ENCODE measurements at places on chromosomes 16 and 17. TPM values are rescaled to one million over a fixed set of nuclear protein-coding genes. Genes with fewer than 3 reads are reported as not detected.

The KRT36 gene
- not detected for total RNA-seq

The AMDHD2 gene
- 7.3 TPM for total RNA-seq

The KRT20 gene
- not detected for total RNA-seq

The RAB11FIP4 gene
- total RNA-seq: 1.0 TPM

The TPSB2 gene
- not detected for total RNA-seq

The CDK5R1 gene
- 6.3 TPM for total RNA-seq

The ALDH3A2 gene
- total RNA-seq: 63.7 TPM

The RND2 gene
- under 0.01 TPM for total RNA-seq

The MYBBP1A gene
- 30.3 TPM for total RNA-seq

The DPEP3 gene
- not detected for total RNA-seq

The GABARAP gene
- total RNA-seq: 259 TPM

The HBA1 gene
- 2,922 TPM for total RNA-seq

All from skeletal muscle tissue (tissue), 5 donors.